ENCODE measurements at places on chromosomes 7 and 10.
A peak's percentile ranks its signal among the peaks of the same experiment; 100 is the strongest.

GRCh38 chr10:131214521-131215244 lies 96.8 kb downstream of the TCERG1L start:
- no peak for DNase-seq

GRCh38 chr10:25565570-25565969 lies 368.5 kb upstream of the MYO3A start:
- no peak for DNase-seq

DNA sequence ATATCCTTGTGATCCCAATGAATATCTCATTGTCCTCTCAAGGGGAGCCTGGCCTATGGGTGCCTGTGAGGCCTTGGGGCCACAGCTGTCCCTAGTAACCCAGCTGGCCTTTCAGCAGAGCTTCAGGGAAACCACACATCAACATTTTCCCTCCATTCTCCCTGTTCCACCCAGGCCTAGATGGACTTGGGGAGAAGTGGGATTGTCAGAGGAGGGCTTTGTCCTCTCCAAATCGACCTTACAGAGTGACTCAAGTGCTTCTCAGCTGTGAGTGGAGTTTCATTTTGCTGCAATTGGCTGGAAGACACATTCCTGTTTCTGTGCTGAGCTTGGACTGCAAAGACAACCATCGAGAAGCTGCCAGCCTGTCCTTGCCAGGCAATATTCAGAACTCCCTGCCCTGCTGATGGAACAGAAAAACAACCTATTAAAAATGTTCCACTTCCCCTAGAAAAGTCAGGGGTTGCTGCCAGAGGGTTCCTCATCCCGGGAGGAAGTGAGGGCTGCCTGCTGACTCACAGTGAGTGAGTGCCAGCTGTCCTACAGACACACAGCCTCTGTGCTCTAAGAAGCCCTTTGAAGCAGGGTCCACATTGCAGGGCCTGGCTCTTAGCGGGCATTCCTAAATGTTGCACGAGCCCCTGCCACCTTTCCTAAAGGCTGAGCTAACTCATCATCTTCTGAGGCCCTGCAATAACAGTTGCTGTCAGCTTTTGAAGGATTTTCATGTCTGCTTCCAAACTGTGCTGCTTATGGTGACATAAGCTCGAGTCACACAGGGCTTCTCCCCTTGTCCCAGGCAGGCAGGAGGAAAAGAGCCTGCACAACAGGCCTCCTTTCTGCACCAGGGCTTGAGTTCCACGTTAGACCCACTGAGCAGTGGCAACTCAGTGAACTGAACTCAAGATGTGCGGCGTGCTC lies 20.5 kb downstream of the STRA8 start:
- DNase-seq, result peak; percentile 31

GRCh38 chr10:110867807-110868465 lies 3.8 kb upstream of the PDCD4 start:
- no peak for DNase-seq

GRCh38 chr7:102019461-102019860 lies 202.0 kb downstream of the CUX1 start:
- DNase-seq, result no peak

DNA sequence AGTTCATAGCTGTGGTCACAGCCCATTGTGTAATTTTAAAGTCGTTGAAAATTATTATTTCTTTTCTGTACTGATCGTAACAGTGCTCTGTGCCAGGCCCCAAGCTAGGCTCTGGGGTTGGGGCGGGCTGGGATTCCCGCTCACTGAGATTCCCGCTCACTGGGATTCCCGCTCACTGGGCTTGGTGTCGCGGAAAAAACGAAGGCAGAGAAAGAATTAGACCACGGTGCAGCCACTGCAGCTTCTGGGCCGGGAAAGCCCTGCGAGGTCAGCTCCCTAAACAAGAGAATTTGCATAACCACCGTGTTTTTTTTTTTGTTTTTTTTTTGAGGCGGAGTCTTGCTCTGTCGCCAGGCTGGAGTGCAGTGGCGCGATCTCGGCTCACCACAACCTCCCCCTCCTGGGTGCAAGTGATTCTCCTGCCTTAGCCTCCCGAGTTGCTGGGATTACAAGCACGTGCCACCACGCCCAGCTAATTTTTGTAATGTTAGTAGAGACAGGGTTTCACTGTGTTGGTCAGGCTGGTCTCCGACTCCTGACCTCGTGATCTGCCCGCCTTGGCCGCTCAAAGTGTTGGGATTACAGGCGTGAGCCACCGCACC lies 31.2 kb downstream of the FOXK1 start:
- DNase-seq, result no peak

- DNase-seq, result no peak
These were observed 488.4 kb downstream of the ACTR3B start for GRCh38 chr7:153247926-153248325.

DNA sequence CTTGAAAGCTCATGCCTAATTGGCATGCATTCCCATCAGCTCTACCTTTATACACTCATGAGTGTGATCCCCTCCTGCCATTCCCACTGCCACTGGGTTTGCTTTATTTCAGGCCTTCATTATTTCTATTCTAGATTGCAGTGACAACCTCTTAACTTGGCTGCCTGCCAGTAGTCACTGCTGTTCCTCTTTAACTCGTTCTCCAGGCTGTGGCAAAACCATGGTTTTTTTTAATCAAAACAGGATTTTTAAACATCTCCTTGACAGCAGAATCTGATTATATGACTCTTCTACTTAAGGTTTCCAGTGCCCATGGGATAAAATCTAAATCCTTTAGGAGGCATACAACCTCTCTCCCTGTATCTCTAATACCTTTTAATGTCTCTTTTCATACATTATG lies 223.7 kb upstream of the PCDH15 start:
- DNase-seq, result no peak

GRCh38 chr7:106057962-106058927 lies 53.9 kb downstream of the SYPL1 start:
- DNase-seq, result no peak

DNA sequence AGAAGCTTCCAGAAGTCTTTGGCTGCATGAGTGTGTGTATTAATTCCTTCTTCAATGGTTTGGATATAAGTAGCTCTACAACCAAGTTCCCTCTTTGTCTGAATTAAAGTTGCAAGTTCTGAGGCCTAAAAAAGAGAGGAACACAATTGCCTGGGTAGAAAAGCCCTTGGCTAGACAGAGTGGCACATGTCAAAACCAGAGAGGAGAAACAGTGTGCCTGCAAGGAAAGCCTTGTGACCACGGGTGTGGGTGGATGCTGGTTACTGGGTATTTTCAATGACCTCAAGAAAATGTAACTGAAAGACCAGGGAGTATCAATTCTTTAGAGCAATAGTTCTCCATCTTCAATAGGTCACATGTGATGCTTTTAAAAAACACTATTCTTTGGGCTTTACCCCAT lies 148.3 kb downstream of the SVIL start:
- DNase-seq, result no peak
